ENCODE measurements at places on chromosomes 12 and 14.

DNA sequence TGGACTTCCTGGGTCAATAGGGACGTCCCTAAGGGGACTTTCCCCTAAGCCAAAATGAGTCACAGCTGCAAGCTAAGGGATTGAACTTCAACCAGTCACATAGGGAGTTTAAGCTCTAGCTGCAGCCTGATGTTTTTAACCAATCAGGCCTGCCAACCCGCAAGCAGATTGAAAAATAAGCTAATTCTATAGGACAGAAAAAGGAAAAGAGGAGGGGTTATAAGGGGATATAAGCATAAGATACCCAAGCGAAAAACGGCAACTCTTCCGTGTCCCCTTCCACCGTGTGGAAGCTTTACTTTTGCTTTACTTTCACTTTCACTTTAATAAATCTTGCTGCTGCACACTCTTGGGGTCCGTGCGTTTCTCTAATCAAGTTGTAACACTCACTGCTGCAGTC, 24.4 kb downstream of the ATP23 start:
- DNase-seq, result no peak

GRCh38 chr12:10101042-10101579, 2.3 kb upstream of the CLEC1A start:
- DNase-seq, result no peak

DNA sequence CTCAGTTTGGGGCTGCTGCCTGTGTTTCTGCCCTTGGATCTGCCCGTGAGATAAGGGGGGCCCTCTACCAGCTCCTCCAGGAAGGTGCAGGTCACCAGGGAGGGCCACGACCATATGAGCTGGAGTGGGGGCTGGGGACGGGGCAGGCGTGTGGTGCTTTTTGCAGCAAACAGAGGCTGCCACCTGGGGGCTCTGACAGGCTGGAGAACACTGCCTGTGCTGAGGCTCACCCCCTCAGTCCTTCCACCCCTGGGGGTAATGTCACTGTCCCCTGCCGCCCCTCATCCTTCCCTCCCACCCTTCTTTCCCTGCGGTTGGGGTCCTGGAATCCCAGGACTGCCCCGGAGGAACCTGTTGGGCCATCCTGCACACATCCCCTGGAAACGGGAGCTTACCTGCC, 3.2 kb downstream of the PLD4 start:
- no peak for DNase-seq

DNA sequence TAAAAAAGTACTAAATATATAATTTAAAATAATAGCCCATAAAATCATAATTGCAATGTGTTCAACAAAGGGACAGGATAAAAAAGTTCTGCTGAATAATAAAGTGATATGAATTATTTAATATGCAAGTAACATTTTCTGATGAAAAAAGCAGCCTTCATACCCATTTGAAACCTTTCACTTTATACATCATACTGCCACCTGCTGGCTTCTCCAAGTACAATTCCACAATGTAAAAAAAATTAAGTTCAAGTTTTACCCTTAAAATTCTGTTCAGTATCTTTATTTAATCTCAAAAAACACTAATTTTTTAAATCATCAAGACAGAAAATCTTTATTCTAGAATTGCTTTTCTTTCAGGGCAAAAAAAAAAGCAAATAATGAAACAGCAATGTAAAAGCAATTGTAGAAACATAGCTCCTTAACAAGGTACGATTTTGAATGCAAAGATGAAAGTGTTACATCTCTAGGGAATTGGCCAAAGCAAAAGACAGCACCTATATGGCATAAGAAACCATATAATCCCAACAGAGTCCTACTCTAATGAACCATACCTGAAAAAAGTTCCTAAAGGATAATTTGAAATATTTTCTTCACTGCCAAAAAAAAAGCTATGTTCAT, 15.0 kb downstream of the MDM1 start:
- DNase-seq, result peak; percentile 8

- no peak for DNase-seq
Measured at GRCh38 chr12:75773377-75773776, 258.2 kb downstream of the PHLDA1 start.

- DNase-seq, result no peak
Measured at GRCh38 chr12:49882248-49882850, 21.4 kb downstream of the FAIM2 start.

- no peak for DNase-seq
Measured at GRCh38 chr12:1640328-1641234, 11.6 kb downstream of the WNT5B start.

DNA sequence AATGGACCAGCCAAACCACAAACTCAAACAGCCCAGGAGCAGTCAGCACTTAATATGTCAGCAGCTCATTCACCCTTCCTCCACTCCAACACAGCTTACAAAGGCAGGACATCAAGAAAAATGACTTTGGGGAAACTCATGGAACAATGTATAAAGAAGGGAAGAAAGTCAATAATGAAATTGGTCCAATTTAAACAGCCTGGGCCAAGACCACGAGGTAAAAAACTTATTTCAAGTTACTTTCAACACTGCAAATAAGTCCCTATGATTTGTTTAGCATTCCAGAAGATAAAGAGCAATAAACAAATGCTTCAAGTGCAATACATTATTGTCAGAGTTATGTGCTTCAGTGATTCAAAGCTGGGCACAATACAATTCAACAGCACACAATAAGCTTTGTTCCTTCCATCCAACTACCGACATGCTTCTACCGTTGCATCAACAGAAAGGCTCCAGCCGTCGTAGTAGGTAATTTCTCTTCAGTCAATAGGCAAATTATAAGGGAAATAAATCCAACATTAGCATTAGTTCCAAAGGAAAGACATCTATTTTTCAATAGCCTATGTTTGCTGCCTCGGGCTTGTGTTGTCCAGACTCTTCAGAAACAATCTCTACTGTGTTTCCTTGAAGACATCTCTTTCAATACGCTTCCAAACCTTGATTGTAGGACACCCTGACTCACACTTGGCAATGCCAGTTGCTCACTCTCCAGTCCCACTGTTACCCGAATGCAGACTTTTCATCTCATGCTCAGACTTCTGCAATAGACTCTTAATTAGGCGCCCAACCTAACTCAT, 225.7 kb downstream of the NUAK1 start:
- no peak for DNase-seq

- DNase-seq, result no peak
Measured at GRCh38 chr14:73662487-73662943, 17.7 kb downstream of the DNAL1 start.

GRCh38 chr12:103688376-103689063, 101.4 kb downstream of the STAB2 start:
- DNase-seq, result no peak

GRCh38 chr14:61730756-61731373, 31.4 kb upstream of the SNAPC1 start:
- no peak for DNase-seq

- DNase-seq, result no peak
Measured at GRCh38 chr14:75705014-75705413, 44.0 kb downstream of the TTLL5 start.

GRCh38 chr14:100383727-100384158, 60.6 kb downstream of the SLC25A47 start:
- DNase-seq, result peak; percentile 43

DNA sequence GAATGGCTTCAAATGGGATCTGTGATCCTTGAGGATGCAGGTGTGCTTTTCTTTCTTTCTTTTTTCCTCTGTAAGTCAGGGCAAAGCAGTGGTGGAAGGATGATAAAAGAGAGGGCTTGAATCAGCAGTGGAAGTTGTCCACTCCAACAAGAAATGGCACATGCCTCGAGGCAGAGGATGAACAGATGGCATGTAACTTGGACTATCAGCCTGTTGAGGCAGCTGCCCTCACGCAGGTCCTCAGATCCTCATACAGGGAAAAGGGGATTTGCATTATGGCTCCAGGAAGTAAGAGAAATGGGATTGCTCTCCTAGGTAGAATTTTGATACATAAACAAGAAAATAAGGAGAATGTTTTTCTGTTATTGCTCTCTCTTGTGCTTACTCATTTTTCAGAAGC, 368.0 kb downstream of the FUT8 start:
- DNase-seq, result no peak

DNA sequence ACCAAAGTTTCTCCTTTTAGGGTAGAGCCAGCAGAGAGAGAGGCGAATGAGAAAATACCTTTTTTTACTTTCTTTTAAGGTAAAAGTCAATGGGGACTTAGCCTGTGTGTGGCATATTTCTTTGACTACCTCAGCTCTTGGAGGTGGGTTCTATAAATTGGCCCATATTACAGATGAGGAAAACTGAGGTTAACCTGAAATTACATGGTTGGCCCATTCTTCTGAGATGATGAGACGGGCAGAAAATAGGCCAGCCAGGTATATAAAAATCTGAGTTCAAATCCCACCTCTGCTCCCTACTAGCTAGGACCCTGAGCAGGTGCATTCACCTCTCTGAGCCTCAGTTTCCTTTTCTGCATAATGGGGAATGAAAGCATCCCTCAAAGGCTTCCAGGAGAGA, 22.4 kb downstream of the LHX5 start:
- no peak for DNase-seq

DNA sequence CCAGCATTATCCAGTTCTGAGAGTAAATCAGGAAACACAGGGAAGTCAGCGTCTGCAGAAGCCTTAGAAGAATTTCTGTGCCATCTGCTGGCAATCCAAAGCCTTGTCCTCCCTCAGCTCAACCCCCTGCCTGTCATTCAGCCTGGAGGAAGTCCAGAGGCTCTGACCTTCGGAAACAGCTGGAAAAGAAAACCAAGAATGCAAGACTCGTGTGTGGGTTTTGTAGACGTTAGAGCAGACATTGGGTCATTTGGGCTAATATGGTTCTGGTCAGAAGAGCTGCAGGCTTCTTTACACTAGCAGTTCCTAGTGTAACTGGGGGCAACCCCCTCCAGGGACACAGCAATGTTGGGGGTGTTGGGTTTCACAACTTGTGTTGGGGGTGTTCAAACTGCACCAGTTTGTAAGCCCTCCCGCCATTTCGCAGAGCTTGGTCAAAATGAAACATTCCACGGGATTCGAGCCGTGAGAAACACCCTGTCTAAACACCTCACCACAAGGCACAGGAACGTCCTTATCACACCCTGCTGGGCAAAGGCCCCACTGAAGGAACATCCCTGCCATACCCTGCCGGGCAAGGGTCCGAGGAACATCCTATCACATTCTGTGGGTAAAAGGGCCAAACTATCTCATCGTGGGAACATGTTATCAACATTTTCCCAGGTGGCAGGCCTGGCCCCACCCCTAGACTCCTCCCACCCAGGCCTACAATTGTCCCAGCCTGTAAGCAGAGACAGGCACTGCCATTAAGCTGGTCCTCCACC, 21.0 kb upstream of the SERPINA4 start:
- DNase-seq, result no peak

DNA sequence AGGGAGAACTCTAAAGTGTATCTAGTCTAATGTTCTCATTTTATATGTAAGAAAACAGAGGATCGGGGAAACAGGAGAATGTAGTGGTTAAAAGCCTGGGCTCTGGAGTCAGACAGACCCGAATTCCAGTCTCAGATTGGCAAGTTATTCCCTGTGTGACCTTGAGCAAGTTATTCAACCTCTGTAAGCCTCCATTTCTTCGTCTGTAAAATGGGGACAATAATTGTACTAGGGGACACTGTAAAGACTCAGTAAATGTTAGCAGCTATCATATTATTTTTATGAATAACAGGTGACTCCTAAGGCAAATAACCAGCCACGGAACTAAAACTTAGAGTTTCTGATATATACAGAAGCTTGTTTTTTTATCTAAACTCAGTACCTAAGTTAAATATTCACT, 152.1 kb downstream of the APAF1 start:
- DNase-seq, result no peak

DNA sequence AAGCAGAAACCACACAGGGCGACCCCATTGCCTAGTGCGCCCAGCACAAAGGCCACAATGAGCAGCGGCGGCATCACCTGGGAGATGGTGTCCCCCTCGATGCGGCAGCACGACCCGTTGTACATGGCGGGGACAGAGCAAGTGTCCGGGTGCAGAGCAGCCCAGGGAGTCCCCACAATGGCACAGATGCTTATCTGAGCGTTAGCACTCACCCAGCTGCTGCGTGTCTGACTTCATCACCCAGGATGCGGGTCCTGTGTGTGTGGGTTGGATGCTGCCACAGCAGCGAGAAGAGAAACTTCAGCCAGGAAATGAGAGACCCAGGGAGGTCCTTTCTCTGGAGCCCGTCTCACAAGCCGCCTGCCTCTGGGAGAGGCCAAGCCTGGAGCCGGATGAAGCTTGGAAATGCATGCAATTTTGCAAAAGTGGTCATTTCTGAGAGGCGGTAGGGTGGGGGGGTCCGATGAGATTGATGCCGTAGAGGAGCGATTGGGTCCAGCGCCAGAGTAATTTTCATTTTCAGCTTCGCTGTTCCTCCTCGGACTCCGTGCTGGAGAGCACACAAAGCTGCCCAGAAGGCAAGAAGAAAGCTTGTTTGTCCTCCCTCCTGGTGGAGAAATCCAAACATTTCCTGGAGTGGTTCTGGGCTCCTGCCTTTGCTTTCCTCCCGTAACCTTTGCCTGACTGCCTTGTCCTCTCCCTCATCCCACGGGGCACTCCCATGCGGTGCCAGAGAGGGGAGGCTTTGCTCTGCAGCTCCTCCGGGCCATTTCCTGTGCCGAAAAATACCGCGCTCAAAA, at the start of gene HCAR1:
Gene HCAR1, minus strand, starts transcription at position 630 of the 800 bp plus-strand sequence. Its CDS starts 505 bp downstream, at position 125.
- peak; percentile 6 for DNase-seq

- DNase-seq, result no peak
Measured at GRCh38 chr14:21825149-21825743, 151.6 kb upstream of the OR4E1 start.

GRCh38 chr14:93997082-93997481, at the start of gene CCDC197:
Gene CCDC197 (plus strand): TSS chr14:93997301. CDS start chr14:93998132, 831 bp downstream.
- DNase-seq, result no peak

GRCh38 chr12:104951759-104952509, 6.2 kb downstream of the SLC41A2 start:
- DNase-seq, result no peak

DNA sequence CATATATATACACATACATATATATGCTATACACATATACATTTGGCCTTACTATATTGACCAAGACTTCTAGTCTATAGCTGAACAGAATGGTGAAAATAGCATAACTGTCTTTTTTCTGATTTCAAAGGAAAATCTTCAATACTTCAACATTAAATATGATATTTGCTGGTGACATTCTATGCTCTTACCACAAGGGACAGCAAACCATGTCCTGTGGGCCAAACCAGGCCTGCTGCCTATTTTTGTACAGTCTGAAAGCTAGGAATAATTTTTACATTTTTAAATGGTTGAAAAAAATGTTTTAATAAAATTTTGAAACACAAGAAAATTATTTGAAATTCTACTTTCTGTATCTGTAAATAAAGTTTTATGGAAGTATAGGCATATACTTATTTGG, 63.6 kb downstream of the EML5 start:
- DNase-seq, result no peak

GRCh38 chr14:64266239-64266638, 27.9 kb downstream of the ESR2 start:
- DNase-seq, result no peak

GRCh38 chr12:93912086-93912733, 235.0 kb downstream of the CRADD start:
- no peak for DNase-seq

- DNase-seq, result no peak
Measured at GRCh38 chr14:75051556-75051899, 261 bp upstream of the MLH3 start.

- DNase-seq, result no peak
Measured at GRCh38 chr12:2299206-2299605, 246.4 kb downstream of the CACNA1C start.

GRCh38 chr14:65290830-65291229, 121.7 kb upstream of the FUT8 start:
- no peak for DNase-seq
